ENCODE measurements at places on chromosomes 5 and 9.

DNA sequence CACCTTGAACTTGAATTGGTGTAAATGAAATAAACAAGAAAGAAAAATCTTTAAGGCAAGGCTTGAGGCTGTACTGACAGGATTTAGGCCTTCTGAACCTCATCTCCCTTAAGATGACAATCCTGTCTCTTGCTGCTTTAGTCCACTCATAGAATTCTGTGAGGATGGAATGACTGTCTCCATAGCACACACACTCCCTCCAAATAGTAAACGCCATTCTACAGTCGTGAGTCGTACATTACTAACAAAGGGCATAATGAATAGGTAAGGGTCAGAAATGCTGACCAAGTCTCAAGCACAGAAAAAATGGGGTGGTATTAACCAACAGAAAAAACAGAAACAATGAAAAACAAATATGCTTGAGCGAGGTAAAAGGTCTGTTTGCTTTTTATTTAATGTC, 71.8 kb upstream of the SIMC1 start:
- no peak overlapping the region for H3K27ac ChIP-seq
- no peak overlapping the region for H3K4me3 ChIP-seq
- DNase-seq = no peak
- no peaks in the 10 kb centered on the region for H3K4me1 ChIP-seq
- no peaks in the 10 kb centered on the region for H3K36me3 ChIP-seq

GRCh38 chr5:106142116-106142515, 1528.6 kb downstream of the EFNA5 start:
- no peaks in the 10 kb centered on the region for H3K4me1 ChIP-seq
- no peak overlapping the region for H3K4me3 ChIP-seq
- no peak overlapping the region for H3K27ac ChIP-seq
- no peak for DNase-seq
- H3K36me3 ChIP-seq = no peaks in the 10 kb centered on the region

GRCh38 chr5:102218159-102218558, 77.9 kb downstream of the SLCO4C1 start:
- no peaks in the 10 kb centered on the region for H3K4me1 ChIP-seq
- no peaks in the 10 kb centered on the region for H3K36me3 ChIP-seq
- DNase-seq = no peak
- H3K4me3 ChIP-seq = no peak overlapping the region
- peaks cover 6% of the 10 kb centered on the region for H3K27me3 ChIP-seq

DNA sequence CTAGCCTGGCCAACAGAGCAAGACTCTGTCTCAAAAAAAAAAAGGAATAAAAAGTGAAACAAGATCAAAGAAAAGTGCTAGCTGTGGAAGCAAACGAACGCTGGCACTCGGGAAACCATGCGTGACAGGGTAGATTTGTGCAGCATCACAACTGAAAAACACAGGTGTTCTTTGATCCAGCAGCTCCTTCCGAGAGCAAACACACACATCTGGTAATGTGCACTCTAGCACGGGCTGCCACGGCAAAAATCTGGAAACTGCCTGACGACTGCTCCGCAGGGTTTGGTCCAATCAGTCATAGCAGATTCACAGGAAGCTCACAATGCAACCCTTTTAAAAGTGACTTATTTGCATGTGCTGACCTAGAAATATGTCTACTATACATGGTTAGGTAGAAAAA, 80.0 kb downstream of the SYK start:
- H3K36me3 ChIP-seq = no peaks in the 10 kb centered on the region
- H3K27ac ChIP-seq = no peak overlapping the region
- H3K27me3 ChIP-seq = peaks cover 5% of the 10 kb centered on the region
- no peak overlapping the region for H3K4me3 ChIP-seq
